ENCODE measurements at places on chromosomes 3 and 15.

DNA sequence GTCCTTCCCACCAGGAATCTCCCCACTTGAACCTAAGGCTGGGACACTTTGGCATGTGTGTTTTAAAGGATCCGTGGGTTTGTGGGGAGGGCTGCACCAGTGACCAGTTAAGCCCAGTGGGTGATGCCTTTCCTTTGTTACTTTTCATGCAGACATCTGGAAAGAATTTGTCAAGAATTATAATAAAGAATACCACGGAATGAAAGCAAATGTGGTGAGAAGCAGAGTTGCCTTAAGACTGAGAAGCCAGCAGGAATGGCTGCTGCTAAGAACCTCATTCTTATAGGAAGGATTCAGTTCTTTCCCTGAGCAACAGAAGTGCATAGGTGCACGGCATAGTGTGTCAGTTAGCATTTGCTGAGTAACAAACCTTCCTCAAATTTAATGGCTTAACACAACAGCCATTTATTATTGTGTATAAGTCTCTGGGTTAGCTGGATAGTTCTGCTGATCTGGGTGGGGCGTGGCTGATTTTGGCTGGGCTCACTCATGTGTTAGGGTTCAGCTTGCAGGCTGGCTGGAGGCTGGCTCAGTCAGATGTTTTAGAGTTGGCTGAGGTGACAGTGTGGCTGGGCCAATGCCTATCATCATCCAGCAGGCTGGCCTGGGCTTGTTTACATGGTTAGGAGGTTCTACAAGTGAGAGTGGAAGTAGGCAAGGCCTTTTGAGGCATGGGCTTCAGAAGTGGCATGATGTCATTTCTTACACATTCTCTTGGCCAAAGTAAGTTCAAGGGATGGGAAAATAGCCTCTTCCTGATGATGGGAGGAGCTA is 262.7 kb upstream of the CTDSPL start:
- no peak for DNase-seq

- DNase-seq = no peak
These were observed 110.2 kb downstream of the ANP32A start for GRCh38 chr15:68710536-68710935.

- DNase-seq = no peak
These were observed 49.1 kb downstream of the AMOTL2 start for GRCh38 chr3:134325061-134325705.

GRCh38 chr3:33060609-33061337 is 36.2 kb downstream of the GLB1 start:
- DNase-seq = no peak

DNA sequence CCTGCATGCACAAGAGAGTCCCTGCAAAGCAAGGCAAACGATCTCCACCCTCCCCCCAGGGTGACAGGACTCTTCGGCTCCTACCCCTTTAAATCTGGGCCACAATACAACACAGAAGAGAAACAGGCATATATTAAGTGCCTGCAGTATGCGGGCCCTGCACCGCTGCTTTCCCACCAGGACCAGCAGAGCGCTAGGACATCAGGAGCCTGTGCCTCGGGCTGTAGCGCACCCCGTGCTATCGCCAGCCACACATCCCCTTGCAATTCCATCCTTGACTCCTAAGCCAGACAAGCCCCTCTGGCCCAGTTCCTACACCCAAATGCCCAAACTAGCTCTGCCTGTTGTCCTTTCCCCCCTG is 4.1 kb downstream of the GALNT15 start:
- no peak for DNase-seq

DNA sequence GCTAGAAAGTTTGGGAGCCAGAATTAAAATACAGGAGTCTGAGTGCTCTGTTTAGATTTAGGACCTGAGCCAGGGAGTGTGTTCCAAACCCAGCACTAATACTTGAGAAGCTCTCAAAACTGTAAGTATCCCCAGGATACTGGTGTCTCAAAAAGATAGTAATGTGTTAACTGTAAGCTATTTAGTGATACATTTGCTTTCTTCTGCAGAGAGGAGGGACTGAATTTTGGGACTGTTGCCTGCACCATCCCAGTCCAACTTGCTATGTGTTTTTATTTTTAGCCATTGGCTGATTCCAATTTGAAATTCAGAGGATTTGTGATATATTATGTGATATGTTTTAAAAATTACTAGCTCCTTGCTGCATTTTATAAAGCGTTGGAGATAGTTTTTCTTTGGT is 31.5 kb downstream of the UBE2E1 start:
- DNase-seq = no peak

GRCh38 chr15:47552978-47553608 is 164.2 kb upstream of the SEMA6D start:
- no peak for DNase-seq

GRCh38 chr15:92751528-92751927 is 96.0 kb upstream of the FAM174B start:
- no peak for DNase-seq

DNA sequence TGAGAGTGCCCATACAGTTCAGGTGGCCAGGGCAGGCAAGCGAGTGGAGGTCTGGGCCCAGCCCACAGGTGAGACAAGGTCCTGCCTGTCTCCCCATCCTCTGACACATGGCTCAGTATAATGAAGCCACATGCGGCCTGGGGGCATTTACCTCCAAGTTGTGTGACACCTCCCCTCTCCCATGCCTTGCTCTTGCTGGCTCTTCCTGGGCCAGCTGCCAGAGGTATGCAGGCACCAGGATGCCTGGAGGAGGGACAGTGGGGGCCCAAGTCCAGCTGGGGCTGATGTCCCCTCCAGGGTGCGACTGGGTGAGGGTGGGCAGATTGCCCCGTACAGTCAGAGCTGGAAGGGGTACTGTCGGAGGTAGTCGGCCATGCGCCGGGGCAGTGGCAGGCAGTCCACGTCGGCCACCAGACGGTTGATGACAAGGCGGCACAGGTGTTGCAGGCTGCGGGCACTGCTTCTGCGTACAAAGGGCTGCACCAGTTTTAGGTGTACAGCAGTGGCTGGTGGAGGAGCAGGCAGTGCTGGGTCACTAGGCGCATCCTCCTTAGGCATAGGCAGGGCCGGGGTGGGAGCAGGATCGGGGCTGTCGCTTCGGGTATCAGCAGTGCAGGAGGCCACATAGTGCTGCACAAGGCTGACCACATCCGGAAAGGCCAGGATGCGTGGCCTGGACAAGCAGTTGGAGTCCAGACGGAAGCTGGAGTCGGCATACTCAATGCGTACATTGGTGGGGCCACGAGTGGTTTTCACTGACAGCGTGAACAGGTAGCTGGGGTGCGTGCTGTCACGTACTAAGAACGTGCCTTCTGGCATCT is 4.1 kb downstream of the CISH start:
- DNase-seq = no peak

- DNase-seq = no peak
These were observed 260.7 kb downstream of the ULK4 start for GRCh38 chr3:41701191-41701698.

DNA sequence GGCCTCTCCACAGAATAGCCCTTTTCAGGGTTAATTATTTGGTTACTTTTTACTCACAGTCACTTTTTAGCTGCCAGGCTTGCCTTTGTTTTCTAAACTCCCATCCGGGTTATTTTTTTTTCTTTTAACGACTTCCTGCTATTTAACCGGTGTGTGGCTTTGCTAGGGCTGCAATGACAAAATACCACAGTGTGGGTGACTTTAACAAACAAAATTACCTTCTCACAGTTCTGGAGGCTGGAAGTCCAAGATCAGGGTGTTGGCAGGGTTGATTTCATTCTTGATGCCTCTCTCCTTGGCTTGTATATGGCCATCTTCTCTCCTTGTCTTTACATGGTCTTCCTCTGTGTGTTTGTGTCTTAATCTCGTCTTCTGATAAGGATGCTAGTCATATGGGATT is 91.5 kb downstream of the IL1RAP start:
- no peak for DNase-seq

- DNase-seq = no peak
These were observed 62.7 kb downstream of the PDE8A start for GRCh38 chr15:85044251-85044853.

GRCh38 chr3:56890448-56891091 is 88.8 kb upstream of the ARHGEF3 start:
- DNase-seq = no peak

DNA sequence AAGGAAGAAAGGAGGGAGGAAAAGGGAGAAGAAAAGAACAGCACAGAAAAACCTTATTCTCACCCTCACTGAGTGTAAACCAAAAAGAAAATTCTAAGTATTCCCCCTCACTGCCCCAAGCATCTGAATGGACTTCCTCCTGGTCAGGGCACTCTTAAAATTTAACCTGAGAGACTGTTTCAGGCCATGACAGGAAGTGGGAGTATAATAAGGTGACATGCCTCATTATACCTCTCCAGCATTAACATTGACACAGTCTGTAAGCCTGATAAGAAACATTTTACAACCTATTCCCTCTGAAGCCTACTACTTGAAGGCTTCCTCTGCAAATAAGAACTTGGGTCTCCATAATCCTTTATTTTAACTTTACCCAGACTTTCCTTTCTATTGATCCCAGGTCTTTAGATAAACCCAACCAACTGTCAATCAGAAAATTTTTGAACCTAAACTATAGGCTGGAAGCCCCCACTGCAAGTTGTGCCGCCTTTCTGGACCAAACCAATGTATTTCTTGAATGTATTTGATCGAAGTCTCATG is 41.7 kb downstream of the SLCO2A1 start:
- no peak for DNase-seq

DNA sequence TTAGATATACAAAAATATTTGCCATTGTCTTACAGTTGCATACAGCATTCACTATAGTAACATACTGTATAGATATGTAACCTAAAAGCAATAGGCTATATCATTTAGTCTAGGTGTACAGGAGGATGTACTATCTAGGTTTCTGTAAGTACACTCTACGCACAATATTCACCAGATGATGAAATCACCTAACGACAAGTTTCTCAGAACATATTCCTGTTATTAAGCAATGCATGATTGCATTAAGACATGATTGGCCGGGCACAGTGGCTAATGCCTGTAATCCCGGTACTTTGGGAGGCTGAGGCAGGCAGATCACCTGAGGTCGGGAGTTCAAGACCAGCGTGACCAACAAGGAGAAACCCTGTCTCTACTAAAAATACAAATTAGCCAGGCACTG is 14.5 kb upstream of the PRKCI start:
- DNase-seq = no peak

- DNase-seq = peak; percentile 41
These were observed 179.4 kb downstream of the OPA1 start for GRCh38 chr3:193772422-193772763.

- DNase-seq = no peak
These were observed 636.4 kb upstream of the DPPA4 start for GRCh38 chr3:109973733-109974132.

DNA sequence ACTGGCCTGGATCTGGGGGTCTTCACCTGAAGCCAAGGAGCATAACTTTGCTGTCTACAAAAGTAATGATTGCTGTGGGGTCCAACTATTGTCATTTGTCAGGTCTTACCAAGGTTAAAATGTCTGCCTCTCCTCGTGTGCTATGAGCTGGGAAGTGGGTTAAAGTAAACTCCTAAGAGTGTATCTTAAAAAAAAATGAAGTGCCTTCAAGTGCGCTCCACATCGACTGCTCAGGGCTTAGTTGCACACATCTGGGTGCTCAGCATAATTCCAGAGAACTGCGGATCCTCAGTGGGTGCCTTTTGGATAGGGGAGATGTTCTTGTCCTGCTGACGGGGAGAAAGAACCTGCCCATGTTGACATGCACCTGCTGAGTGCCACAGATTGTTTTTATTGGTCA is 40.9 kb downstream of the EFCAB12 start:
- DNase-seq = no peak

GRCh38 chr3:135456108-135456790 is 509.3 kb upstream of the PPP2R3A start:
- DNase-seq = peak; percentile 77

DNA sequence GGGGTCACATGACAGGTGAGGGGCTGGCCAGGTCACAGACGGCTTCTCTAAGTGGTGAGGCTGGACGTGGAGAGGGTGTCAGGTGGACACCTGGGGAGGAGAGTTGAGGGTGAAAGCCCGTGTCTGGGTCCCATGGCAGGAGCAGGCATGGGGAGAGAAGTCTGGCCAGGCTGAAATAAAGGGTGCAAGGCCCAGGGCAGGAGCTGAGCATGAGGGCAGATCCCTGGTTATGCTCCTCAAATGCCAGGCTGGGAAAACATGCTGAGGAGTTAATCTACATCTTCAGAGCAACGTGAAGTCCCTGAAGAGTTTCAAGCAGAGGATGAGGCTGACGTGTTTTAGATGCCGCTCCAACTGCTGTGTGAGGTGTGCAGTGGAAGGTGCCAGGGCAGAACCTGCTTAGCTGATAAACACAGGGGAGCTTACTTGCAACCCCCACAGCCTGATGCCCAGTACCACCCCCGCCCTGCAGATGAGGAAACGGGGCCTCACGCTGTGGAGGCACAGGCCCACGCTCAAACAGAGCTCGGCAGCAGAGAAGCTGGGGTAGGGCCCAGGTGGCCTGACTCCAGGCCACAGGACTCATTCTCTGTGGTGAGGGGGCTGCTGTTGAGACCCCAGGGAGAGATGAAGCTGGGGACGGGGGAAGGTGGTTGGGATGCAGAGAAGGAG is 40.5 kb downstream of the HCN4 start:
- DNase-seq = no peak

DNA sequence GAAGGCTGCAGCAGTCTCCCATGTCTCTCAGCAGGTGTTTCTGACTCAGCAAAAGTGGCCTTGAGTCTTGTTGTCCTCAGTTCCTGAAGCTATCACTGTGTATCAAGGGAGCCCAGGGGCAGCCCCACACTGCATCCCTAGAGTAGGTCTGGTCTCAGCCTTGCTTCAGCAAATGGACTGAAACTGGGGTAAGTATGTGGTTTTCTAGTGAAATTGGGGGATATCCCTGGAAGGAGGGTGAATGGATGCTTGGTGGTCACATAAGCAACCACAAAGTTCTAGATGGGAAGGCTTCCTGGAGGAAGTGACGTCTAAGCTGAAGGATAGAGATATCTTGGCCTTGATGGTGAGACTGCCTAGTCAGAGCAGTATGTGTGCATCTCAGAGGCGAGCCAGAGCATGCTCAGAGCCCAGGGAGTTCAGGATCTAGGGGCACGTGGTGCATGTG is 38.4 kb downstream of the TMEM158 start:
- DNase-seq = no peak

DNA sequence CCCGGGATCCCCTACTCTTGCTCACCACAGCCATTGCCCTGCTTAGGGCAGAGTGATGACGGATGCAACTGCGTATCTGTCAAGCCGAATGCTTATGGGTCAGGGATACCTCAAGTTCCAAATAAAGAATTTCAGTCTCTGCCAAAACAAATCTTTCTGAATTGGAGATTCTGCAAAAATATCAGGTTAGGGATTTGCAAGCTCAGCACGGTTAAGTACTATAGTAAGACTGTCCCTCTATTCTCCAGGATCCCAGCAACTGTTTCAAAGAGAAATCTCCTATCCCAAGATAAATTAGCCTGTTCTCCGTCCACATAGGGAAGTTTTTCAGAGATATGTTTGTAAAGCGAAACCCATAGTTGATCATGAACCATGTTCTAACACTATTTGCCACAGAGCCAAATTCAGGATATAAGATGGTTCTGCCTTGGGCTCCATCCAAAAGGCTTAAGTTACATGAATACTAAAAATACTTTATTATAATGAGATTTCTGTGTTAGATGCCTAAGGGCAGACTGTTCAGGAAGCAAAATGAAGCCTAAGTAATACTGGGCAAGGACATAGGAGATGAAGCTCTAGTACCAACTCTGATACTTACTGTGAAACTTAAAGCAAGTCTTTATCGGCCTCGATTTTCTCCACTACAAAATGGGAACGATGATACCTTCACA is 100.1 kb upstream of the LPP start:
- DNase-seq = no peak
